ENCODE measurements at places on chromosomes 5 and 9.
A peak's percentile ranks its signal among the peaks of the same experiment; 100 is the strongest.

GRCh38 chr9:137423514-137424291, 510 bp downstream of the NOXA1 start:
- DNase-seq = no peak

- peak; percentile 55 for DNase-seq
Measured at GRCh38 chr9:14692470-14693250, 572 bp downstream of the ZDHHC21 start.

DNA sequence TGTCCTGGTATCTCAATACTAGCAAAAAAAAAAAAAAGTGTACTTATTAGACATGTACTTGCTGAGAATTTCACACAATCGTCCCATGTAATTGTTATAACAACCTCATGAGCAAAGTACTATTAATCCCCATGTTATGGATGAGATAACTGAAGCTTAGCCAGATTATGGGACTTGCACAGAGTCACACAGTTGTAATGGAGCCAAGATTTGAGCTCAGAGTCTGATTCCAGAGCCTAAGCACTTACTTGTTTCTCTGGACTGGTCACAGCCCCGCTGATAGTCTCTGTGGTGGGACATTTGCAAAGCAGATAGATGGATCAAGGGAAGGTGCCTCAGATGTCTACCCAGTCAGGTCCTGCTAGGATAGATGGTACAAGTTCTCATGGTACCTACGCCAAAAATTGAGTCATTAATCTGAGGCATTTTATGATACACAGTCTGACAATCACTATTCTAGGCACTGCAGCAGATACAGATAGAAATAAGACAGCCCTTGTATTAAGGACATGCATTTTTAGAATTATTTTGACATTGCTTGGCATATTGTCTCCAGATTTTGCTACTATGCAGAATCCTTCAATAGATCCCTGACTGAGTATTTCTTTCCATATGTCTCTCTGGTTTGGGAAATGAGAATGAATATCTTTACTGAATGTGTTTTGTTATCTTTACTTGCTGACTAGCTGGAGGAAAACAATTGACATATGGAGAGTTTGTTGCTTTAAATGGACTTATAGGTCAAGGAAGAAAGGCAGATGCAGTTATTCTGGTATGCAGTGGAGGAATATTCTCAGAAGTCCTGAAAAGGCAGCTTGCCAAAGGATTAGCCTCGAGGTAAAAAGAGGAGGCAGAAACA, 149.5 kb downstream of the ADAMTSL1 start:
- DNase-seq = no peak

DNA sequence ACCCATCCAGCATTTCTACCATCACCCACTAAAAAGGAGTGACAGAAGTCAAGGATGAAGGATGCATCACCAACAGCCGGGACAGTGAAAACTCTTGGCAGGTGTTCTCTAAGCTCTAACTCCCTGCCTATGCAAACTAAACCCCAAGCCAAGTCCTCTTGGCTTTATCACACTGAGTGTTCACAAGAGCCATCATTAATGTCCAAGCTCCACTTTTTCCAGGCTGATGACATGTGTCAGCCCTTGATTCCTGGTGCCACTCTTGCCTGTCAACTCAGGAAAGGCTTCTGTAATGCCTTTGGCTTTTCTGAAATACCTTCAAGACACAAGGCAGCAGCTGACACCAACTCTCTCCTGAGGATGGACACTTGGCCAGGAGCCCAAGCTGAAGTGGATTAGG, 86.9 kb downstream of the NR6A1 start:
- DNase-seq = no peak

GRCh38 chr5:14665101-14665822, 744 bp downstream of the OTULIN start:
- DNase-seq = no peak

DNA sequence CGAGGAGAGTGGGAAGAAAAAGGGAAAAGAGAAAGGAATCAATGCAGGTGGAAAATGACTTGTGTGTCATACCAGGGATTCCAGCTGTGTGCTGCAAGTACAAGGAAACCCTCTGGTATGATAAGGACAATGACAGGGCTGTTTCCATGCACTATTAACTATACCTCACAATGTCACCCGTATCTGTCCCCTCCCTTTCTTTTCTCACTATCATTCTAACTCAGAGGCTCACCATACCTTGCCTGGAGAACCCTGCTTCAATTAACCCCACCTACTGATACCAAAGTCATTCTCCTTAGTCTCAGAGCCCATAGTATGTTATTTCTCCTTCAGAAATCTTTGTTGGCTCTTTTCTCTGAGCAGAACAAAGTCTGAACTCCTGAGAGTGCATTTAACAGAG, 236.2 kb upstream of the NREP start:
- no peak for DNase-seq

GRCh38 chr9:137788561-137789294, 88.9 kb upstream of the CACNA1B start:
- no peak for DNase-seq

GRCh38 chr9:86580688-86581087, 226.5 kb upstream of the TUT7 start:
- DNase-seq = no peak

DNA sequence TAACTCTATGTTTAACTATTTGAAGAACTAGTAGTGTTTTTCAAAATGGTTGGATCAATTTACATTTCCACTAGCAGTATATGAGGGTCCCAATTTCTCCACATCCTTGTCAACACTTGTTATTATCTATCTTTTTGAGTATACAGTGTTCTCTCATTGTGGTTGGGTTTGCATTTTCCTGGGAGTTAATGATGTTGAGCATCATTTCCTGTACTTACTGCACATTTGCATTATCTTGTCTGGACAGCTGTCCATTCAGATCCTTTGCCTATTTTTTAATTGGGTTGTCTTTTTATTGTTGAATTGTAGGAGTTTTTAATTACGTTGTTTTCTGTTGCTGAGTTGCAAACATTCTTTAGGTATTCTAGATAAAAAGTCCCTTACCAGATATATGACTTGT, 103.4 kb upstream of the LRRTM2 start:
- DNase-seq = no peak

- no peak for DNase-seq
Measured at GRCh38 chr9:100033877-100034551, 64.8 kb downstream of the ERP44 start.

GRCh38 chr9:76561900-76562299, 102.9 kb downstream of the GCNT1 start:
- no peak for DNase-seq

- no peak for DNase-seq
Measured at GRCh38 chr5:21173526-21173925, 1185.5 kb upstream of the CDH18 start.

DNA sequence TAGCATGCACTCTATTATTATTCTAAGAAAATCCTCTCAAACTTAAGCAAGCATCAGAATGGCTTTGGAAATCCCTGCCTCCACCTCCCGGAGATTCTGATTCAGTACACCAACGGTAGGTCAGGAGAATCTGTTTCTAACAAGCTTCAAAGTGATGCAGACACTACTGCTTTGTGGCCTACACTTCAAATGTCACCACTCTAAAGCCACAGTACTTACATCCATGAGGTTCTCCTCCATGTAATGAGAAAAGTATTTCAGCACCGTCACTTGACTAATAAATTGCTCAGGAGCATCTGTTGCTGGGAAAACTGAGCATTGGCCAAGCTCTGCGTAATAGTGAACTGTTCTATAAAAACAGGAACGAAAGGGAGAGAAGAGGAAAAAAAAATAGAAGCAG, 4.8 kb downstream of the PLK2 start:
- DNase-seq = no peak

DNA sequence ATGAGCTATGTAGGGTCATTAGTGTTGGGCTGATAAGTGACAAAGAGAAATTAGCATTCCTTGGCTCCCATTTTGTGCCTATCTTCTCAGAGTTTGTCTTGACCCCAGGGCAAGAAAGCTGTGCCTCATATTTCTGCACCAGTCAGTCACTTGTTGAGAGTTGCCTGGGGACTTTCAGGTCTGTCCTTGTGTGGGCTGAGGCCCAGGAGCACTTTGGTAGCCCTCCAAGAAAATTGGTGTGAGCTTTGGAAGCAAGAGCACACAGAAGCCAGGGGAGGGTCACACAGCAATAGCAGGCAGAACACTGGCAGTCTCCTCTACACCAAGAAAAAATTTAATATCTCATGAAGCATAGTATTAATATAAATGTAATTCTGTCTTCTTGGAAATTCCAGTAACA, 239.9 kb downstream of the NPR3 start:
- DNase-seq = no peak

DNA sequence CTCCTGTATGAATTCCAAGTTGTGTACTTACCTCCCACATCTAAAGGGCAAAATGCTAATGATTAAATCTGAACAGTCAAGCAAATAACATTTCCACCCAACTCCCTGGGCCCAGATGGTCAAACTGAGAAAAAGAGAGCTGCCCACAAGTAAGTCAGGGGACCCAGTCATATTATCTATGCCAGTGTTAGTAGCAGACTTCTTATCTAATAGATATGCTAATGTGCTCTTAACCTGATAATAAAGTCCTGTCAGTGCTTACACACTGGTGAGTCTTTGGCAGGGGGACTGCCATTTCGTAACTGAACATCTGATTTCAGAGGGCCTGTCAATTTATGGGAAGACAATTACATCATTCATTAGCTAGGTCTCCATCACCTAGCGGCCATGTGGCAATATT, 292.3 kb upstream of the WWC1 start:
- no peak for DNase-seq

DNA sequence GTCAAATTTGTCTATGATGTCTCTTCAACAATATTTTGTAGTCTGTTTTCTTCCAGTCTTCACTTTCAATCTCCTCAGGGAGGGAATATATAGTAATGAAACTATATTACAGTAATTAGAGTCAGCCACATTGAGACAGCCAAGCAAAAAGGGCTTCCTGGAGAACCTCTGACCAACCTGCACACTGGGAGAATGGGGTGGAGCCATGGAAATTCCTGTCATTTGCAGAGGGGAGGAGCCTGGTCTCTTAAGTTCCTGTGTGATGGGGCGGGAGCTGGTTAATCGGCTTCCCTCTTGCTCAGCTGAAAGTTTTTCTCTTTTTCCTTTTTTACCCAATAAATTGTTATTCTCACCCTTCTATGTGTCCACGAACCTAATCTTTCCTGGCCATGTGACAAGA, 1220.0 kb downstream of the PTPRD start:
- DNase-seq = no peak

DNA sequence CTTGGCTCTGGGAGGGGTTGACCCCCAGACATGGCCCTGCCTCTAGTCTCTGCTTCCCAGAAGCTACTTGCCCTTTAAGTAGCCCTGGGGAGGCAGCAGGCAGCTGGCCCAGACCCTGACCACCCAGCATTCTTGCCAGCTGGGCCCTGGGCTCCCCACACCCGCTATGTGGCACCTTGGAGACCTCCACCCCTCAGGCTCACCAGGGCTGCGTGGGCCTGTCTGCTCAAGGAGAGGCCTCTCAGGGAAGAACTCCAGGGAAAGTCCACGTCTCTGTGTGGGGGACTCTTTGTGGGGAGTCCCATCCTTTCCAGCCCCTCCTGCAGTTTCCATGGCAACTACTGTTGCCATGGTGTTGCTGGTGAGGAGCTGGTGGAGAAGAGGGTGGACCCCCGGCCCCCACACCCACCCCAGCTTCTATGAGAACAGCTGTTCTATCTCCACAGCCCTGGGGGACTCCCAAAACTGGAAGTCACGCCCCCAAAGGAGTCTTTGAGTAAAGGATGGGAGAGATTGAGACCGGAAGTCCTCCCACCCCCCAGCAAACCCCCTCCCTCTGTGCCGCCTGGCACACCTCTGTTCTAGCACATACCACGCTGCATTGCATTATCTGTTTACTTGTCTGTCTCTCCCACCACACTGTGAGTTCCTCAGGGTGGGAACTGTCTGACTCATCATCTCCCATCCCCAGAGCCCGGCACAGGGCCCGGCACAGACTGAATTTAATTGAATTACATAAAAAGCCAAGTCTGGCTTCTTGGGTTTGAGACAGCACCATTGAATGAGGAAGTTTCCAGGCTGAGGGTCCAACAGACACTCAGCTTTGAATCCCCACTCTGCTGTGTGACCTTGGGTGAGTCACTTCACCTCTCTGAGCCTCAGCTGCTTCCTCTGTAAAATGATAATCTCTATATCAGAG, 12.6 kb downstream of the DNM1 start:
- no peak for DNase-seq

GRCh38 chr5:167528651-167529050, 762.8 kb upstream of the WWC1 start:
- no peak for DNase-seq

DNA sequence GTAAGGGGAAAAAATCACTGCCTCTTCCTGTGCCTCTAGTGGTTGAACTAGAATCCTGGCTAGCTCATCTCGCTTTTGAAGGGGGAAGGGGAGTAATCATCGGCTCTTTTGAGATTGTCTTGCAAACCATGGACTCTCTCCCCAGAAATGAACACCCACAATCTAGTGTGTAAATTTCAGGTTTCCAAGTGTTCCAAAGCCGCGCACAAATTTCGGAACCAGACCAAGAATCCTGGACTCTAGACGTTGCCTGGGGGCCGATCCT, 4.9 kb upstream of the FOXE1 start:
- no peak for DNase-seq

DNA sequence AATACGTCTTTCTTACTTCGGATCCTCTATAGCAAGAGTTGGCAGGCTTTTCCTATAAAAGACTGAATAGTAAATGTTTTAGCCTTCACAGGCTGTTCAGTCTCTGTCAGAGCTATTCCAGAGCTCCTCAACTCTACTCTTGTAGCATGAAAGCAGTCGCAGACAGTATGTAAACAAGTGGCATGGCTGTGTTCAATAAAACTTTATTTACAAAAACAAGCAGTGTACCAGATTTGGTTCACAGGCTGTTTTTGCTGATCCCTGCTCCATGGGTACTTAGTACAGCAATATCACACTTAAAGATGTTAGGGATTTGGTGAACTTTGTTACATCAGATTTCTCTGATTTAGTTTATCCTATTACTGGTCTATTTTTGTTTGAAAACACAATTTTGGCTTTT, 235.2 kb downstream of the MLLT3 start:
- no peak for DNase-seq

DNA sequence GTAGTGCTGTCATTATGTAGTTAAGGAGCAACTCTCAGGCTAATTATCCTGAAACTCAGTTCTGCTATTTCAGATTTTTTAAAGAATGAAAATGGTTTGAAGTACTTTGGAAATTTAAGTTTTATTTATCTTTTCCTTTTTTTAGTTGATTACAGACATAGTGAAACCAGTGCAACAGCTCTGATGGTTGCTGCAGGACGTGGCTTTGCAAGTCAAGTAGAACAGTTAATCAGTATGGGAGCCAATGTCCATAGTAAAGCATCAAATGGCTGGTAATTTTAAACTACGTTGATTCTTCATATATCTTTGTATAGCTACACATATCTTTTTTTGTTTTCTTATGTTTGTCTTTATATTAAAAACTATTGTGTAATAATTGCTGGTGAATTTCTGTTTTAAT, 34.9 kb downstream of the YTHDC2 start:
- DNase-seq = no peak

Measured in GM10248 (cell line).